Activated naive CD8-positive, alpha-beta T cell treated with anti-CD3 and anti-CD28 coated beads, Interleukin-2, amount 10 ng/mL, durations not matched to agents 7 days and 5 days (primary cell): ENCODE measurements at places on chromosomes 7 and 10. TPM values are rescaled to one million over a fixed set of nuclear protein-coding genes. Genes with fewer than 3 reads are reported as not detected.

GRCh38 chr10:77359950-77360520, 277.6 kb downstream of the KCNMA1 start:
- DNase-seq, result no peak

DNA sequence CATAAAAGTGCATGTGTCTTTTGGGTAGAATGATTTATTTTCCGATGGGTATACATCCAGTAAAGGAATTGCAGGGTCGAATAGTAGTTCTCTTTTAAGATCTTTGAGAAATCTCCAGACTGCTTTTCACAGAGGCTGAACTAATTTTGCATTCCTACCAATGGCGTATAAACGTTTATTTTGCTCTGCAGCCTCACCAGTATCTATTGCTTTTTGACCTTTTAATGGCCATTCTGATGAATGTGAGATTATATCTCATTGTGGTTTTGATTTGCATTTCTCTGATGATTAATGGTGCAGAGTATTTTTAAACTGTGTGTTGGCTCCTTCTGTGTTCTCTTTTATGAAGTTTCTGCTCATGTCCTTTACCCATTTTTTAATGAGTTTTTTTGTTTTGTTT, 1020.1 kb downstream of the NXPH1 start:
- DNase-seq, result no peak

DNA sequence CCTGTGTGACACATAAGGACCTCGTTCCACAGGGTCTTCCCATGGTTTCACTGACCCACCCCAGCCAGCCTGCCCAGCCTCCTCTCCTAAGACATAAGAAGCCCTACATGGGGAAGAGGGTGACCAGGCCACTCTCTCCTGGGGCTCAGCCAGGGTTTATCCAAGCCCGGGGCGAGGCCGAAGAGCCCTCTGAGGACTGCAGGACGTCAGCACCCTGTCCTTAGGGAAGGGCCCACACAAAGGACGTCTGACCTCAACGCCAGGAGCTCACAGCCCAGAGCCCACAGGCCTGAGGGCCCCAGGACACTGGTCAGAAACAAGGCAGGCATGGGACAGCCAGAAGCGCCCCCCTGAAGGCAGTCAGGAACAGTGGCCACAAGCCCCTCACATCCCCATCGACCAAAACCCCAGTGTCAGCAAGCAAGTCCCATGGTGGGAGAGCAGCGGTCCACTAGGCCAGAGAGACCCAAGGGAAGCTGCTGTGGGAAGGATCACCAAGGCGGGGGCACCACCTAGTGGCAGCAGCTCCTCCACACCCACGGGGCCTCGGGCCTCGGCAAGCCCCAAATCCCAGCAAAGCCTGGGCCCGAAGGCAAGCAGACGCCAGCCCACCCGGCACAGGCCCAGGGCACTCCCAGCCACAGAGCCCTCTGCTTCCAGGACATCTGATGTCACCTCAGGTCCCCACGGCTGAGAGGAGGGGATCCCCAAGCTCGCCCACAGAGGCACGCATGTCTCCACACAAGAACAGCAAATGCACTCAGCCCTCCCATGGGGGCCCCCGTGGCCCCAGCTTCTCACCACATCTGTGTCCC, 23.4 kb downstream of the MAD1L1 start:
- DNase-seq, result peak; percentile 61

- no peak for DNase-seq
Observed at GRCh38 chr10:50635286-50635685, 11.5 kb upstream of the SGMS1 start.

- DNase-seq, result no peak
Observed at GRCh38 chr7:107017965-107018719, 26.4 kb upstream of the PRKAR2B start.

DNA sequence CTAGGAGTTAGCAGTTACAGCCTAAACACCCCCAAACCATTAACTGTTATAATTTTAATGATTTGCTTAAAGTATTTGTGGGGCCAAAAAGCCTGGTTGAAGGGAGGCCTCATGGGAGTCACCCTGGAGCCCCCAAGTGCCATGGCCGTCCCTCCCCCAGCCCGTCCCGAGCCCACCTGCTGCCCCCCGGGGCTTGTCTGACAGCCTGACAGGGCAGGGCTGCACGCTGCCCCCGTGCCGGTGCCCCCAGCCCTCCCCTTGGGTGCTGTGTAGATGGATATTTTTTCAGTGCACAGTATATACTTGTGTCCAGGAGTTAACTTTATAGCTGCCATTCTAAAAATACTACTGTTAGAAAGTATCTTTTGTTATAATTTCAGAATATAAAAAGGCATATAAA, 108.4 kb downstream of the CYTH3 start:
- no peak for DNase-seq

GRCh38 chr10:46541017-46541661, 15.3 kb downstream of the GPRIN2 start:
- peak; percentile 41 for DNase-seq

- no peak for DNase-seq
Observed at GRCh38 chr7:5501465-5501864, 77.8 kb upstream of the TNRC18 start.

DNA sequence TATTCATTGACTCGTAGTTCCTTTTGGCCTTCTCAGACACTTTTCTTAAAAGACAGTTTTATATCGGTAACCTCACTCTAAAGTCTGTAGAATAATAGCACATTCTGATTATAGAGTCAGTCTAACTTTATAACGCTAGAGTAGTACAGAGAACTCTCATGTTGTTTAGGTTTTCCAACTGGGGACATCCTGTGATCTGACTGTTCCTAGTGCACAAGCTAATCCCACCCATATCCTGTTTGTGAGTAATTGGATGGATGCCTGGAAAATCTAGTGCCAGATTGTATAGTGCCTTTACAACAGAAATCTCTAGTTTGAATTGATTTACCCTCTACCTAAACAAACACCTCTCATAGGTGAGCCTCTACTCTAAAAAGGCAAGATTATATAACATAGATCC, 107.4 kb downstream of the ZEB1 start:
- DNase-seq, result no peak

- no peak for DNase-seq
Observed at GRCh38 chr10:113704637-113705343, 25.1 kb downstream of the CASP7 start.

DNA sequence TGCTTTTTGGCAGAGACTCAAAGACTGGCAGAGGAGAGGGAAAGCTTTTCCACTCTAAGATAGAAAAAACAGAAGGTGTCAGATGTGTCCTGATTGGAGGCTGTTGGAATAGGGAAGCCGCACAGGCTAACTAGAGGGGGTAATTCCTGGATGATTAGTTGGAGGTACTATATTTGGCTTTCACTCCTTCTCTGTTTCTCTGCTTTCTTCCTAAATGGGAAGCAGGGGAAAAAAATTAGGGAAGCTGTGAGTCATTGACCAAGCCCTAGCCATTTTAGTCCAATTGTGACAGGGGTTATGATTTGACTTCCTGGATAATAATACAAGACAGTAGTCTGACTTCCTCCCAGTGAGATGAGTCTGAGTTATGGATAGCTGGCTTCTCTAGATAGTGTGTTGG, 475.2 kb upstream of the CELF2 start:
- DNase-seq, result no peak

- no peak for DNase-seq
Observed at GRCh38 chr7:44136731-44137130, 4.4 kb downstream of the MYL7 start.

DNA sequence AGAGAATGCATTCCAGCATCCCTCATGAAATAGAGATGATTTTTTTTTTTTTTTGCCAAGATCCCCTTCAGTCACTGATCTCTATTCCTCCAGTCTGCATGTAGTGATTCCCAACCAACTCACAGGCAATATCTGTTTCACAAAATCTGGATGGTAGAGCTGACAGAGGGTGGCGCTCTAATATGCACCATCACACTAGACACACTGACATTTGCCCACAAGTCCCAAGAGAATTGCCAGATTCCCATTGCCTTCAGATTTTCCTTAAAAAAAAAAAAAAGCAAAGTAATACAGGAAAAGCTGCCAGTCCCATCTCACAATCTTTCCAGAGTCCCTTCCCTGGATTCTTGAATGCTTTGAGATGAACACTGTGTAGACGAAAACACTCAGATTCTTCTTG, 301.0 kb downstream of the SORCS1 start:
- DNase-seq, result no peak

- no peak for DNase-seq
Observed at GRCh38 chr7:44232396-44232795, 31.6 kb downstream of the YKT6 start.

- DNase-seq, result no peak
Observed at GRCh38 chr10:22369434-22370072, 24.3 kb downstream of the SPAG6 start.

- no peak for DNase-seq
Observed at GRCh38 chr7:50663396-50664102, 98.3 kb upstream of the DDC start.

- DNase-seq, result no peak
Observed at GRCh38 chr7:80613519-80613918, 24.9 kb upstream of the CD36 start.

DNA sequence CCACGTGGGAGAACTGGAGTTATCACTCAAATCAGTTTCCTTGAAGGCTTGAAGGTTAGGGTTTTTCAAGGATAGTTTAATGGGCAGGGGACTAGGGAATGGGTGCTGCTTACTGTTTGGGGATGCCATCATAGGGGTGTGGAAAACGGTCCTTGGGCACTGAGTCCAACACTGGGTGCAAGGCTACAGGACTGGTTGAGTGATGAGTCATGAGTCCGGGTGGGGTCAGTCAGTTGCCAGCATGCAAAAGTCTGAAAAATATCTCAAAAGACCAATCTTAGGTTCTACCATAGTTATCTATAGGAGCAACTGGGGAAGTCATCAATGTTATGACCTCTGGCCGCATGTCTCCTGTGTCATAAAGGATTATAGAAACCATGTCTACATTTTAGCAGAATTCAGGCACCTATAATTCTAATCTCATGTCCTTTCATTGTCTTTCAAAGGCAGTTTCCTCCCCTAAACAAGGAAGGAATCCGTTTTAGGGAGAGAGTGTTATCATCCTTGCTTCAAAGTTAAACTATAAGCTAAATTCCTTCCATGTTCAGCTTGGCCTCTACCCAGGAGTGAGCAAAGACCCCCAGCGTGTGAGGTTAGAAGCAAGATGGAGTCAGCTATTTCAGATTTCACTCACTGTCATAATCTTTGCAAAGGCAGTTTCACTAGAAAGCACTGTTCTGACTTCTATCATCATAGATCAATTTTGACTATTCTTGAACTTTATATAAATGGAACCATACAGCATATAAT, 94.5 kb downstream of the COL26A1 start:
- no peak for DNase-seq

GRCh38 chr10:77319557-77319956, 318.1 kb downstream of the KCNMA1 start:
- DNase-seq, result no peak

DNA sequence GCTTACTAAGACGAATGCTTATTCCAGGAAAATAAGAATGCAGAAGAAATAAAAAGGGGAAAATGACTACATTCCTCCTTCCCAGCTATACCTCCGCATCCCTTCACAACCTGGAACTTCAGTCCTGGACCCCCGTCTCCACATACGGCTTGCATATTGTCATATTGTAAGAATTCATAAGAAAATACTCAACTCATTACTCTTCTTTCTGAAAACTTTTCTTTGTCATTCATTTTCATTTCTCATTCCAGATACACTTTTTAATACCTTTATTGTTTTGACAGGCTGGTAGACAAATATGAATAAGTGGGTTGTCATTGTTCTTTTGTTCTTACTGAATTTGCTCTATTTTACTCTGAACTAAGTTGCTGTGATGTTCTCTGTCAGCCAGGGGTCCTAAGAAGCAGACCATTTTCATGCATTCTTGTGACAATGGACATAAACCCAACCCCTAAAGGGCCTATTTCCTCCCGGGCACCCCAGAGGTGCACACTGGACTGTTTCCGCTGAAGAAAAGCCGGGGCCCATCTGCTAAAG, 23.3 kb upstream of the SFTPA2 start:
- no peak for DNase-seq

- DNase-seq, result no peak
Observed at GRCh38 chr10:28935061-28935460, 257.7 kb downstream of the BAMBI start.

DNA sequence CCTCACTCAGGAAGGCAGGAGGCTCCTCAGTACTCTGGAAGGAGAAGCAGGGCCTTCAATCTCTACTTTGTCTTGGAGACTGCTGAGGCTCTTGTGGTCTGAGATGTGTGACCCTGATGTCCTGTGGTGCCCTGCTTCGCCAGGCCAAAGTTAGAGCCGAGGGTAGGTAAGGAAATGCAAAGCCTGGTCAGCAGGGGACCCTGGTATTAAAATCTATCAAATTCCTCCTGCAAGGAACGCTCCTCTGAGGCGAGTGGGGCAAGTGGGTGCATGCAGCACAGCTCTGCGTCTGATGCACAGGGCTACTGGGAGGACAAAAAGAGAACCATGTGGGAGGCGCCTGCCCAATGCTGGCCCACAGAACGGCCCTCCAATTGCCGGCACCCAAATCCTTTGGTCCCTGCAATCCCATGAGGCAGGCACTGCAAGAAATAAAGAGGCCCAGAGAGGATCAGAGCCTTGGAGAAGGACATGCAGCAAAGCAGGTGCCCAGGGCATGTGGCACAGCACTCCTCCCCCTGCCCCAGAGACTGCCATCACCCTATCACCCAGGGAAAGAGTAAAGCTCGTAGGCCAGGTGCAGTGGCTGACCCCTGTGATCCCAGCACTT, 23.1 kb upstream of the ZMIZ1 start:
- peak; percentile 17 for DNase-seq

- DNase-seq, result no peak
Observed at GRCh38 chr7:121020249-121020988, 31.9 kb downstream of the CPED1 start.

Gene ADIRF
- not detected for total RNA-seq

Gene C7orf57
- 0.40 TPM for total RNA-seq

Gene HOXA13
- not detected for total RNA-seq

Gene GSTO1
- total RNA-seq, result 97.7 TPM

Gene CCDC7
- 28.4 TPM for total RNA-seq

Gene NOS3
- 12.5 TPM for total RNA-seq

Gene PRSS37
- total RNA-seq, result not detected

Gene CHCHD3
- total RNA-seq, result 44.5 TPM

Gene TRIM73
- total RNA-seq, result 18.7 TPM

Gene SAP25
- total RNA-seq, result 54.3 TPM

Gene MINDY4
- 1.1 TPM for total RNA-seq

Gene CCDC172
- total RNA-seq, result not detected

Gene PPIF
- total RNA-seq, result 57.0 TPM

Gene TACR2
- total RNA-seq, result not detected

Gene PAX4
- not detected for total RNA-seq

Gene PRSS2
- total RNA-seq, result not detected

Gene HERPUD2
- total RNA-seq, result 55.6 TPM

Gene LBX1
- total RNA-seq, result not detected

Gene SEMA3C
- total RNA-seq, result 0.11 TPM
